ENCODE measurements at places on chromosomes 7 and 10.

DNA sequence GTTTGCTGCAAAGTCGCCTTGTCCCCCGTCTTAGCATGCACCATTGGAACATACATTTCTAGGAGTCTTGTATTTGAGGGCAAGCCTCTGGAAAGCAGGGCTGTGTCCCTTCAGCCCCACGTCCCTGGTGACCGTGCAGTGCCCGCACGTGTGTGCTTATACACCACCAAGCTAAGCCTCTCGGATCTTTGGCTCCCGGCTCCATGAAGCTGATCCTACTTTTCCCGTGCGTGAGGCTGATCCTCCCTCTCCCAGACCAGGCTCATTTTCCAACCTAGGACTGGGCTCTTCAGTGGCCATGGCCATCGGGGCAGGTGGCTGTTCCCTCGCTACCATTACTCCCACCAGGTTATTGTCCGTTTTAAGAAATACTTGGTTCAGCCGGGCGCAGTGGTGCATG lies 14.3 kb downstream of the MDH2 start:
- DNase-seq: no peak

DNA sequence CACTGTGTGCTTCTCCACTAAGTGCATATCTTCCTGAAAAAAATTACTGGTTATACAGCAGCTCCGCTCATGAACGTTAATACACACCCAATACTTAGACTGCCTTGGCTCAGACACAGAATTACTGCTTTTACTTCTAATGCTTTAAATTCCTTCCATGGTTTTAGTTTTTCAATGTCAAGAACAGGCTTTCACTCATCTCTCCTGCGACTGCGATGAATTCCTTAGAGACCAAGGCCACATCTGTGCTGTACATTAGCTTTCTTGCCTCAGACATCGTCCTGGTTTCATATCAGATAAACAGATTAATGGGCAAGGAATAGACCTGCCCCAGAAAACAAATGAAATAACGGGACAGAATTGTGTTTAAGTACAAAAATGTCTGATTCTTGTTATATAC lies 120.2 kb downstream of the CYP26A1 start:
- DNase-seq: no peak

- DNase-seq: no peak
Observed at GRCh38 chr7:15131661-15132060, 229.1 kb upstream of the DGKB start.

- DNase-seq: no peak
Observed at GRCh38 chr7:72019436-72019835, 392.7 kb downstream of the CALN1 start.

DNA sequence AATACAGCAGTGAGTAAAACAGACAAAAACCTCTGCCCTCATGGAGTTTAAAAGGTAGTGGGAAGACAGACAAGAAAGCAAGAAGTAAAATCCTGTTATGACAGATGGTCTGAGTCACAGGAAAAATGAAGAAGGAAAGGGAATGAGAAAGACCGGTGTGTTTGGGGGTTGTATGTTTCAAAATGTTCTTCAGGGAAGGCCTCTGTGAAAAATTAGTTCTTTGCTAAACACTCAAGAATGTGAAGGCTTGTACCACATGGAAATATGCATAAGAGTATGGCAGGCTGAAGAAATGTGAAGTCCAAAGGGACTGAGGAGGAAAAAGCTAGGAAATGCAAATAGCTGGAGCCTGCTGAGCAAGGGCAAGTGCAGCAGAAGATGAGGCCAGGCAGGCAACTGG lies 315.9 kb upstream of the SEMA3A start:
- no peak for DNase-seq

DNA sequence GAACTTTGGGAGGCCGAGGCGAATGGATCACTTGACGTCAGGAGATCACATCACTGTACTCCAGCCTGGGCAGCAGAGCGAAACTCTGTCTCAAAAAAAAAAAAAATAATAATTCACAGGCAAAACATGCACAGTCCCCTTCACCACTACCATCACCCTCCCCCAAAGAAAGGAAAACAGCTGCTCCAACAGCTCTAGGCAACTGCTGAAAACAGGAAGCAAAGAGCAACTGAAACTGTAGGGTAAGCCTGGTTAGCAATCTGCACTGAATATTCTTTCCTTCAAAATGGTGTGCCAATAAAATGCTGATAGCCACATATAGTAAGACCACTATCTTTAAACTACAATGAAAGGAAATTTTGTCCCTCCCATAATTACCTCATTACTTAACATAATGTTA lies 11.8 kb downstream of the NT5C2 start:
- DNase-seq: no peak

- no peak for DNase-seq
Observed at GRCh38 chr7:5360971-5361370, 62.7 kb downstream of the TNRC18 start.

- no peak for DNase-seq
Observed at GRCh38 chr10:76149182-76149581, 717.8 kb downstream of the LRMDA start.

DNA sequence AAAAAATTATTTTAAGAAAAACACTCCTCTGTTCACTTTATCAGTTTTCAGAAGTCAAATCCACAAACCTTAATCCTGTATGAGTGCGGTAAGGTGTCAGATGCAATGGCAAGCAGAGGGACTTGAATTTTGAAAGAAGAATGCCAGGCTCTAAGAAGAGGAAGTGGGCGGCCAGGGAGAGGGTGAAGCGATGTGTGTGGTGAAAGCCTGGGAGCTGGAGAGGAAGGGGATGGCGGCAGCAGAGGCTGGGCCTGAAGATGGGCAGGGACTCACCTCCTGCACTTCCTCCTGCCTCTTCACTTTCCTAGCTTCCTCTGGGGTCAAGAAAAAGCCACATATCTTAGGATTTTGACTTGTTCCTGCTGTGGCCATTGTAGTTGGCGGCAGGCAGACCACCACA lies 609.6 kb downstream of the PARD3 start:
- no peak for DNase-seq

DNA sequence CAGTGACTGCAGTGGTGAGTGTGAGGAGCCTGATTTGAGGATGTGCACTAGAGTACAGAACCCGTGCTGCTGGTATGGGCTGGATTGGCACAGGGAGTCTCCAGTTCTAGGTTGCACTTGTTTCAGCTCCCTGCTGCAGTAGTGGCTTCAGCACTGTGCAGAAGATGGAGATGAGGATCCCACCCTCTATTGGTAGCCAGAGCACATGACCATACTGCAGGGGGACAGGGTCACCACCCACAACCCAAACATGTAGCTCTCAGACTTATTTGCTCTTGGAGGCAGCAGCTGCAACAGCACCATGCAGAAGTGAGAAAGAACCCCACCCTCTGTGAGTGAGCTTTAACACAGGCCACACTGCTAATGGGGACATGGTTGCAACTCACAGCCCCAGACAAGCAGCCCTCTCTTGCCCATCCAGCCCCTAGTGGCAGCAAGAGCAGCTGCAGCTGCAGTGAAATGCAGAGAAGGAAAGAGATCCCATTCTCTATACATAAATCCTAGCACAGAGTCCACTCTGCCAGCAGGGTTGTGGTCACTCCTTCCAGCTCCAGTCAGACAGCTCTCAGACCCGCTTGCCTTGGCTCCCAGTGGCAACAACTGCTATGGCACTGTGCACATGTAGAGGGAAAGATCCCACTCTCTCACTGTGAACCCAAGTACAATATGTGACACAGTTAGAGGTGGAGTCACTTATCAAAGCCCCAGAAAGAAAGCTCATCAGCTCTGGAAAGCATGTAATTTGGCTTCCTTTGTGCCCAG lies 51.4 kb upstream of the SCIN start:
- no peak for DNase-seq

- DNase-seq: no peak
Observed at GRCh38 chr10:103967448-103968071, 620 bp downstream of the SLK start.

DNA sequence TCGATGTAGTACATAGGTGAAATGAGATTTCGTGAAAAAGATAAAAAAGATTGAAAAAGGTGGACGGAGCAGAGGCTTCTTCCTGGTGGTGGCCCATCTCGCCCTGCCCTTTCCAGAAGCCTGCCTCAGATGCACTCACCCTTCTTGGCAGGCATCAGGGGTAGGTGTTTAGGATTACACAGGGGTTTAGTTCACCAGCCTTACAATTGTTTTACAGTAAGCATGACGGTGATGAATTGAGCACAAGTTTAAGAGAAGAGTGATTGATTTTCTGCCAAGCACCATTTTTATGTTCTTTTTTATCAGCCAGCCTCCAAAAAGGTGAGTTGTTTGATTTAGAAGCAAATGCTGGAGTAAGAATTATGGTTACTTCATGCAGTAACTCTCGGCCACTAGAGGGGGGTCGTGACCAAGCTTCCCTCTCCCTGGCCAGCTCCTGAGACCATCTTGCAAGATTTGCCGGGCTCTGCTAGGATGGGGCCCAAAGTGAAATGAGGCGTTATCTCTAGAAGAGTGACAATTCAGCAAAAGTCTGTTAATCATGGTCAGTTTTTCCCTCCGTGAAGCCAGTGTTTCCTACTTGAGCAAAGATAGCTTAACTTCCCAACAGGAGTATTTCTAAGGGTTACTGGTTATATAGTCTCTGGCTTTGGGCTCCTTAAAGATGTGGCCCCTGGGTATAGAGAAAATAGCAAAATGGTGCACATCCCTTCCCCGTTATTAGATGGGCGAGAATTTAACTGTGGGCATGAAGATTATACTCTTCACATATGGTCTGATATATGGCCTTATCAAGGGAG lies 228.8 kb downstream of the BMPER start:
- DNase-seq: peak; percentile 17

DNA sequence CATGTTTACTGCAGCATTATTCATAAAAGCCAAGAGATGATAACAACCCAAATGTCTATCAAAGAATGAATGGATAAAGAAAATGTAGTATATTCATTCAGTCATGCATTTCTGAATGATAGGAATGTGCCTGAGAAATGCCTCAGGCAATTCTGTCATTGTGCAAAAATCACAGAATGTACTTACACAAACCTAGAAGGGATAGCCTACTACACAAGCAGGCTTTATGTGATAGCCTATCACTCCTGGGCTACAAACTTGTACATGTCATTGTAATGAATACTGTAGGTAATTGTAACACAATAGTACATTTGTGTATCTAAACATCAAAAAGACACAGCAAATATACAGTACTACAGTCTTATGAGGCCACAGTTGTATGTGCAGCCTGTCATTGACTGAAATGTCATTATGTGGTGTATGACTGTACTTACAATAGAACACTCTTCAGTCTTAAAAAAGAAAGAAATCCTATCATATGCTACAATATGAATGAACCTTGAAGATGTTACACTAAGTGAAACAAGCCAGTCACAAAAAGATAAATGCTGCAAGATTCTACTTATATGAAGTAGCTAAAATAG lies 141.8 kb upstream of the GPR22 start:
- no peak for DNase-seq

DNA sequence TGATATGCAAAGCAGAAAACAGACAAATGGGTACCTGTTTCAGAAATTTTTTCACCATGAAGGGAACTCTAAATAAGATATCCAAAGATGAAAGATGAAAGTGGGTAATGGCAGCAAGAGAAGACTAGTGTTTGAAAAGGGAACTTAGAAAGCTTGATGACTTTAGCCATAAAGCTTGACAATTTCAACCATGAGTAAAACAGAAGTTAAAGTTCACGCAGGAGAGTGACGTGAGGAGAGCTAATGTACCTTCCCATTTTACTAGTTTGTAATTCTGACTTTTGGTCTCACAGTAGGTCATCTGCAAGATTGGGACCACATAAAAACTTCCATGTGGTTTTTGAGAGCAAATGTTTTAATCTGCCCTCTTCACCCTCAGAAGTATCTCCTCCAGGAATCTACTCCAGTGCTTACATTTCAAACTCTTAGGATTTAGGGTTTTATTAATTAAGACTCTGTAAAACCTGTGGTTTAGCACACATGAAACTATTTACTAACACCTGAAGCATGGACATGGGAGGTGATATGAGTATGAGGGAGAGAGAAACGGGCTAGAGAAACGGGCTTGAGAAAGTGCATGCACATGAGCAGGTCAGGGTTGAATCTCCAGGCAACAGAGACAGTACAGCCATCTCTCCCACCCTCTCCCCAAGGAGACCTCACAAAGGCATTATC lies 24.4 kb upstream of the GIMAP2 start:
- DNase-seq: no peak

GRCh38 chr7:75579899-75580298 lies 87.8 kb downstream of the SPDYE5 start:
- DNase-seq: no peak

DNA sequence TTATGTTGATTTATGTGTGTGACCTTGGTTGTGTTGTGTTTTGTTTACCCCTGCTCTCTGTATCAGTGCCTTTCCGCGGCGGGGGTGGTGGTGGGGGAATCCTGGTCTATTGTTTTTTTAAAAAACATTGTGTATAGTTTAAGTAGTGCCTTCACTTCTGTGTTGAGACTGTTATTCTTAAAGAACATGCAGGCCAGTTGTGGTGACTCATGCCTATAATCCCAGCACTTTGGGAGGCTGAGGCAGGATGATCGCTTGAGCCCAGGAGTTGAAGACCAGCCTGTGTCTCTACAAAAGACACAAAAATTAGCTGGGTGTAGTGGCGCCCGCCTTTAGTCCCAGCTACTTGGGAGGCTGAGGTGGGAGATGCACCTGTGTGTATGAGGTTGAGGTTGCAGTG lies 429.0 kb upstream of the LRGUK start:
- no peak for DNase-seq

GRCh38 chr10:124568339-124568738 lies 106.7 kb downstream of the LHPP start:
- no peak for DNase-seq

GRCh38 chr7:130222-130572 lies 62.2 kb upstream of the FAM20C start:
- no peak for DNase-seq

- no peak for DNase-seq
Observed at GRCh38 chr10:58773341-58773740, 260.7 kb downstream of the BICC1 start.

DNA sequence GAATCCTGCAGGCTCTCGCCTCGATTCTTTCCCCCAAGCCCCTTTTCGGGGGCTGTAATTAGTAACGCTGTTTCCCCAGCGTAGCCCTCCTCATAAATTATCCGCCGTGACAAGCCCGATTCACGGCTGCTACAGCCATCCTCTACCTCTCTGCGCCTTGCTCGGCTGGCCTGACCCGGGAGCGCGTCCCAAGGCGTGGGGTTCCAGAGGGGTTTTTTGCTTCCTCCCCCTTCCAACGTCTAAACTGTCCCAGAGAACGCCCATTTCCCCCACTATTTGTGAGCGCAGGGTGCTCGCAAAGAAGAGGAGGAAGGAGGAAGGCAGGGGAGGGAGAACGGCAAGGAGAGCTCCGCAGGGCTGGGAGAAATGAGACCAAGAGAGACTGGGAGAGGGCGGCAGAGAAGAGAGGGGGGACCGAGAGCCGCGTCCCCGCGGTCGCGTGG lies 880 bp downstream of the HOXA5 start:
- no peak for DNase-seq

GRCh38 chr10:70674560-70675495 lies 2.5 kb downstream of the ADAMTS14 start:
- no peak for DNase-seq

- peak; percentile 83 for DNase-seq
Observed at GRCh38 chr7:69450456-69450855, 147.8 kb upstream of the AUTS2 start.

- DNase-seq: no peak
Observed at GRCh38 chr10:75115137-75115536, 3.7 kb downstream of the SAMD8 start.
